ENCODE measurements at places on chromosomes 3 and 15. TPM values are rescaled to one million over a fixed set of nuclear protein-coding genes. Genes with fewer than 3 reads are reported as not detected.

CACNA2D2 gene
- total RNA-seq, result 0.24 TPM

DNA sequence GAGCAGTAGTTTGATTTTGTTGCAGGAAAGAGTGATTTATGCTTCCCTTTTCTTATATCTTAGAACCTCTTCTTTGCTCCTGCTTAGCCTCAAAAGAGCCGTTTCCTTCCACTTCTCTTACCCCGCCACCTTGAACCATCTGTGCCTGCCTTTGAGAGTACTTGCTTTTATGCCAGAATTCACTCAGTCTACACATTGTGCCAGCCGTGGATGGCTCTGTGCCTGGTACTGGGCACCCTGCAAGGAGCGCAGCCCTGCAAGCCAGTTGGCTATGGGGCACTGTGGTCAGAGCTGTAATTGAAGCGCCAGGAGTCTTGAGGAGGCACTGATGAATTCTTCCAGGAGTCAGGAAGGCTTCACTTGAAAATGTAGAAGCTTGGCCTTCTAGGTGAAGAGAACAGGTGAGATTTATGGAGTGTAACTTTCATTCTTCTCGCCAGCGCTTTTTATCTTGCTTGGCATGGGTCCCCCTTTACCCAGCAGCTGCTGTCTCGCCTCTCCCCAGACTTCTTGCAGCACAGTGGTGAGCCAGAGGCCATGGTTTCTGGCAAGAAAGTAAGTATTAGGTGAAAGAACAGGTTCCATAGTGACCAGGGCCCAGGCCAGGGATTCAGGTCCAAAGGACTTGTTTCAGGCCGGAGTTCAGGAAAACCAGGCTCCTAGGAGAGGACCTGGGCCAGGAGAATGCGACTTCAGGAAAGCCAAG, 4.9 kb downstream of the TMED3 start:
- no peak for DNase-seq

CLRN1 gene
- total RNA-seq, result 3.4 TPM

PTH1R gene
- total RNA-seq, result 25.5 TPM

DNA sequence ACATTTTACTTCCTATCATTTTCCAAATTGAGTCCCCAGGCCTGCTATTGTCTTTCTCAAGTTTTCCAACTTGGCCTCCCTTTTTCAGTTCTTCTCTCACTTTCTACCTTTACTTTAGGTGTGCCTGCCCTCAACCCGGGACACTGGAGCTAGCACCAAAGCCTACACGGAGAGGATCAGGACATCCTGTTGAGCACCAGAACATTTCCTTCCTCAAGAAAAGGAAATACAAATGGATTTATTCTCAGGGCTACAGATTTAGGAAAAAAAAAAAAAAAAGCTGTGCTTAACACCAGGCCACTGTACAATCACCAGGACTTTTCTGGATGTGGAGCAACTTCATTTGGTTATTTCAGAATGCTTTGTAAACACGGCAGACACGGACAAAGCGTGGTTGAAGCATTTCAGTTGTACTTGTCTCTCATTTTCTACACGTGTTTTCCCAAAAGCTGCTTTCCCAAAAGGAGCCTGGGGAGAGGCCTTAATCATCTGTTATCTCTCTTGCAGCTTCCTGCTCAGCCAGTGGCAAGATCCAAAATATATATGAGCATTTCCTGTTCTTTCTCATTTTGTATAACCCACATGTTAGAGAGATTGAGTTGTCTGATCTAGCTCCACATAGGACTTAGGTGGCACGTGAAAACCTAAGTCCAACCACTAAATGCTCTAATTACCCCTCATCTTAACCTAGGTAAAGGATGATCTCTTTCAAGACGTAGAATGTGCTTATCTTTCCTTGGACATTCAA, 15.5 kb upstream of the ATP1B3 start:
- DNase-seq, result peak; percentile 37

- no peak for DNase-seq
Measured at GRCh38 chr15:74277242-74277810, 41.2 kb downstream of the CCDC33 start.

MESP1 gene
- 2.9 TPM for total RNA-seq

DNA sequence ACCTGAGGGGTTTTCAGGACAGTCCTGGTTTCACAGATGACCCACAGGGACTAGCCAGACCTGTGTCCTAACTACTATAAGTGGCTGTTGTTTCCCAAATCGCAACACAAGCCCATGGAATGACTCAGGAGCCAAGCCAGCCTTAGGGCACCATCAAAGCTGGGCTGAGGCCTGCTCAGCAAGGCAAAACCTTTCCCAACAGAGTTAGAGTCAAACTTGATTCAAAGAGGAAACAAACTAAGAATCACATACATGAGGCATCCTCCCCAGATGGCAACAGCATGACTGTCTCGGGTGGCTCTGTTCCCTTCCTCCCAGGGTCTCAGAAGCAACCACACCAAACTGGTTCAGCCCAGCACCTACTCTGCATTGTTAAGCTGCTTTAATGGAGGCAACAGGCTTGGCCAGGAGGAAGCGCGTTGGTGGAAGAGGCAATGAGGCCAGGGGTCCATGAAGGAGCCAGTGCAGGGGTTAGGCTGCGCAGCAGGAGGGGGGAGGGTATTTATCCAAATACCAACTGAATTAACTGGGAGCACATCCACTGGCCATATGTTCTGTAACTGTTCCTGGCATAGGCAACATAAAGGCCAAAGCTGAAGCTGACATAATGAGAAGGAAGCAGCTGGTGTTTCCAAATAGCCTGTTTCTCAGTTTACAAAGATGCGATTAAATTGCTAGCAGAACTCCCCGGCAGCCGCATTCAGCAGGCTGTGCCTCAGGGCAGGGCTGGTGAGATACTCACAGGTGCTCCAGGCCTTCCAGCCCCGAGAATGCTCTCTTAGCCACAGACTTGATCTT, 102.4 kb downstream of the LRIG1 start:
- DNase-seq, result no peak

MESP2 gene
- not detected for total RNA-seq

WDR93 gene
- total RNA-seq, result 1.7 TPM

- no peak for DNase-seq
Measured at GRCh38 chr3:31013090-31013489, 118.6 kb upstream of the GADL1 start.

RAD54L2 gene
- 39.0 TPM for total RNA-seq

MORC1 gene
- total RNA-seq, result 2.4 TPM

RUVBL1 gene
- 29.4 TPM for total RNA-seq

DNA sequence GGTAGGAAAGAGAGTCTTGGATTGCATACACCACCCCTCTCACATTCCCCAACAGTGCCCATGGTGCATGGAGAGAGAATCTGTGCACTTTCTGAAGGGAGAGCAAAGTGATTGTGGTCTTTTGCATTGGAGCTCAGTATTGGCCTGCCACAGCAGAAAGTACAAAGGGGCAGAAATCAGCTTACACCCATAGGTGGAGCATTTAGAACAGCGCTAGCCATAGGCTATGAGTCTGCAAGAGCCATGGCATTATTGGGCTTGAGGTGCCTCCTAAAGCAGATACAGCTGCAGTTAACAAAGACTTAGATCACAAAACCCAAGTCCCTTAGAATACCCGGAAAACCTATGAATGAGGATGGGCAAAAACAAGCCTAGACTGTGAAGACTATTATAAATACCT, 21.8 kb downstream of the SI start:
- no peak for DNase-seq

GPR15 gene
- total RNA-seq, result not detected

DNA sequence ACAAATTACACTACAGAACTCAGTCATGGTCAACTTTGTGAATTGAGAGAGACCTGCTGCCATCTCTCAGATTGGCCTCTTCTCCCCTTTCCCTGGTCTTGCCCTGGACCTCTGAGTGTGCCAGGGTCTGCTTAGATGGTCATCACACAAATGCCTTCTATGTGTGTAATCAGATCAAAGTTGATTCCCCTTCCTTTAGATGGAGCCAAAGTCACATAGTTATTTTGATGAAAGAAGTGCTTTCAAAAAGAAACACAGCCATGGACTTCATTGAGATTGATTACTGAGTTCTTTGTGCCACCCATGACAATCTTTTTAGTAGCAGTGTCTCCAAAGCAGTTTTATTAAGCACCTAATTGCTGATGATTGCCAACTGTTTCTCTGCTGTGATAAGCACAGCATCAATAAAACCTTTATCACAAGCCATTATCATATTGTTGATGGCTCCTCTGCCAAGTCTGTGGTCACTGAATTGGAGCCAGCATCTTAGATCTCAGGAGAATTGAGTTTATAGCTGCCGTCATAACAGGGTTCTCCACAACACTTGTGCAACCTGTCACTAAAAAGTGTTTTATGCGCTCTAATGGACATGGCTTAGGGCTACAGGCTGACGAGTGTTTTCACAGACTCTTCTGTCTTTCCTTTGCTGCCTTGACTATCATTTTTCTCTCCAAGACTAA, 149.7 kb upstream of the NUDT16 start:
- DNase-seq, result no peak

DNA sequence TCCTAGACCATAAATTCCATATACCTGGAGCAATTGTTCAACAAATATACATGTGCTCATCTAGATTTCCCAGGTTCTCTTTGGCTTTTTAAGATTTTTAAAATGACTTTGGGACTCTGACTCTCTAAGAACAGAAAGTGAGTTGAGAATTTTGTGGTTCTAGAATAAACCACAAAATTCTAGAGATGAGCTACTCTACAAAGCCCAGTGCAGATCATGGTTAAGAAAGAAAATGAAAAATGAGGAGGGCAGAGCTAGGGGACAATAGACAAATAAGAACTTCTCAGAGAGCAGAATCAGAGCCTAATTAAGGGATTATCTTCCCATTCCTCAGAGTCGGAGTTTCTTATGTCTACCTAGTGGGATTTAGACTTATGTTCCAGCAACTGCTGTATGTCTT, 694.7 kb downstream of the ZNF385D start:
- DNase-seq, result no peak

GRCh38 chr3:192917404-192918274, at the start of gene MB21D2:
Gene MB21D2 (minus strand): TSS chr3:192917856. CDS start chr3:192917840, 16 bp downstream.
- DNase-seq, result peak; percentile 93

GRCh38 chr15:84928843-84929168, 44.3 kb downstream of the SLC28A1 start:
- no peak for DNase-seq

MKRN3 gene
- 13.5 TPM for total RNA-seq

DNA sequence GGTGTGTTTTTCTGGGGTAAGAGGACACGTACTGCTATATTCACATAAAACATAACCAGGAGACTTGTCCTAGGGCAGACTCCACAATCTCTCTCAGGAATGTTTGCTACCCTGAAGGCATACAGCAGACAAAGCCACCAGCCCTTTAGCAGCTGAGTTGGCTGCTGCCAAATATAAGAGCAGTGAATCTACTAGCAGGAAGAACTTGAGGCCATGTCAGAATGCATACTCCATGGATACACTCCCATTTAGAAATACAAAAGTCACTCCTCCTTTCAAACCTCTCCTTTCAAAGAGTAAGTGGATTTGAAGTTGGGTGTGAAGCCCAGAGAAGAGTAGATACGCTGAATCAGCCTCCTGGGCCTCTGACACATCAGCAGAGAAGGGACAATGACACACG, 94.1 kb downstream of the CADPS start:
- DNase-seq, result no peak

GRCh38 chr3:194592798-194593752, 40.1 kb downstream of the TMEM44 start:
- DNase-seq, result peak; percentile 95

DNA sequence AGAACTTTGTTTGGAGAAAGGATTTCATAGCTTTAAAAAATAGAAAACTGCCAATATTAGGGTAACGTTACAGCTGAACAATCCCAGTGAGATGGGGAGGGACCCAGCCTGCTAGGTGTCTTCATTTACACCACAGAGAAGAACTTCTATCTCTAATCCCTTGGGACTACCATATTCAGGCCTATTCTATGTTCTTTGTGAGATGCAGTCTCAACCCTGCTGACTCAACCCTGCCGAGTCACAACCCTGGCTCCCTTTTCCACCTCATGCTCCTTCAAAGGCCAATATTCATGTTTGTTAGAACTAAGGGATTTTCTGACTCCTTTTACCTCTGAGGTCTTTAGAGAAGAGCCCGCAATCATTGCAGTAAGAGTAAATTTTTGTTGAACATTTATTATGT, 350.5 kb downstream of the EPHB1 start:
- DNase-seq, result no peak

DNA sequence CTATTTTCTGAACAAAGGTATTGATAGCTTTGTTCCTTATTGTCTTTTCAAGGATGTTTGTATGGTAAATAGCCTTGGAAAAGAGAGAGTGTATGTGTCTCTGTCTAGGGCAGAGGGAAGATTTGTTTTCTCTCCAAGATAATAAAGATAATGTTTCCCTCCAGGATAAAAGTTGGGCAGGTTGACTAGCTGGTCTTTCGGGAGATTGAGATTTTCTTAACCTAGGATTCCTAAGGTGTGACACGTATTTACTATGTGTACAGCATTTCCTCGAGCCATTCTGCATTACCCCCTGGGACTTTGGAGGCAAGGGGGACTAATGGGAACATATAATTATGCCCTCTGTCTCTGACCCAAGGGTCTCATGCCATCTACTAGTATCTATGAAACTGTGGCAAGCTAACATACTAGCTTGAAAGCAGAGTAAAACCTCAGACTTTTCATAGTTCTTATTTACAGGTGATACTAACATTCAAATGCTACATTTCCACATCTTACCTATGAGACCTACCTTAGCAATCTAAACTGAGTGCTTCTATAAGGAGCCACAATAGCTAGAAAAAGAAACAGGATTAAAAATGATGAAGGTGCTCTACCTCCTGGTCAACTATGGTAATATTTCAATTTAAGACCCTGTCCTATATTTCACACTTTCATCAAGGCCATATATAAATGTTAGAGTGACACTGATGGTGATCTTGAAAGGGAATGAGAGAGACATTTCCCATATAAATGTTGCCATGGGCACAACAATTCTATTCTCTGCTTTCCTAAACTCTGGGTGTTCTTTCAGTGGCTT, 252.9 kb upstream of the CBLB start:
- DNase-seq, result no peak

DNA sequence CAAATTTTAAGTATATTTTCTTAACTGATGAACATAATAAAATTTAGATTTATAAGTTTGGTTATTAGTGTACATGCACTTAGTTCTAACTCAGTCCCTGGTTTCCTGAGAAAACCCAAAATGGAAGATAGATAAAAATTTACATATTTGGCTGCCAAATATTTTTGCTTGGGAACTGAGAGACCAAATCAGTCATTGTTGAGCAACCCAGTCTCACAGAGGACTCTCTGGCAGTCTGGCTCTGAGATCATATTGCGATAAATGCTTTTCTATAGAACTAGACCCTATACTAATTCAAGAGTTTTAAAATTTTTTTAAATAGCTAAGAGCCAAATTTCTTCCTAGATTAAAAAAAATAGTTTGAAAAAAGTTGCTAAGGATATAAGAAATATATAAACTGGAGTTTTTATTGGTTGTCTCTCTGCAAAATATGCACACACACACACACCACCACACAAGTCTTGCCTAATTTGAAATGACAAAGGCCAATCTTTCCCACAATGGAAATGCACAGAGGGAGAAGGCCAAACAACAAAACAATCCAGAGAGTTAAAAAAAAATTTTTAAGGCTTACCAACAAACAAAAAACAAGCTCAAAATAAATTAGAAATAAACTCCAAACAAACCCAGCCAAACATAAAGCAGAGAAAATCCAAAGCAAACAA, 259.5 kb downstream of the MECOM start:
- no peak for DNase-seq

Data from umbilical cord (tissue), 2 donors.